Stimulated activated CD4-positive, alpha-beta T cell treated with anti-CD3 and anti-CD28 coated beads, TNF-alpha, amount 100 ng/mL, for 1 hour (primary cell): ENCODE measurements at places on chromosomes 2 and 18.

DNA sequence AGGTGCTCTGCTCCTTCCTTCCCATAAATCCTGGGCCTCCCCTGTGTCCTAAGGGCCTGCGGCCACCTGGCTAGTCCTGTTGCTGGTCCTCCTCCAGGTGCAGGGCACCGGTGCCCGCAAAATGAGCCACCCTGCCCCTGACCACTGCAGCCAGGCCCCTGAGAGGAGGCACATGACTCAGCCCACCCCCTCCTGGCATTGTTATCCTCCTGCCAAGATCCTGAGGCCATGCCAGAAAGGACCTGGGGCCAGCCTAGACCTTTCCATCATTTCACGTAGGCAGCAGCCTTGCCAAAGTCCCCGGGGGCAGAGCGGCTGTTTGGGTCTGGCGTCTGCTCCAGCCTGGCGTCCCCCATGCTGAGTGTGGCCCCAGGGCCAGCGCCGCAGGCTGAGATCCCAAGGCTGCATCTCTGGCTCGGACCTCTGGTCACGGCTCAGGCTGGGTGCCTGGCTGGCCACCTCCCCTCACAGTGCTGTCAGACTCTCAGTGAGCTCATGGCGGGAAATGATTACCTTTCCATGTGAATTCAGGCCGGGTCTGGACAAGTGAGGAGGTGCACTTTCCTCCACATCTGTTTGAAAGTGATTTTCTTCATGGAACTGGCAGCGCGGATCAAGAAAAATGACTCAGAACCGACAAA lies 81.0 kb downstream of the NDUFA10 start:
- no peak for DNase-seq

- DNase-seq = no peak
Measured at GRCh38 chr2:54524226-54524991, 68.3 kb downstream of the SPTBN1 start.

GRCh38 chr2:128301501-128301966 lies 17.1 kb downstream of the HS6ST1 start:
- no peak for DNase-seq

DNA sequence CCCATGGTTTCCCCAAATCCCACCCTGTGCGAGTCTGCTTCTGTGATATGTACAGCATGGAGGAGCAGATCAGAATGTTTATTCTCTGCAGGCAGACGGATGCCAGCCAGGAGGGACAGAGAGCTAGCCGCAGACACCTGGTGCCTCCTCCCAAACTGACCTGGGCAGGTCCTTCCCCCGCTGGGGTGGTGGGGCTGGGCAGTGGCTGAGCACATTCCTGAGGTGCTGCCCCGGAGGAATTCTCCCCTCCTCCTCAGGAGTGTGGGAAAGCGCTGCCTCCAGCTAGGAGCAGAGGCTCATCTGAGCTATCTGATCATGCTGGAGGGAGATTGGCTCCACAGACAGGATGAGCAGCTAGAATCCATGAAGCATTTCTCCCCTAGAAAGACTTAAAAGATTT lies 21.7 kb downstream of the C2orf92 start:
- no peak for DNase-seq

DNA sequence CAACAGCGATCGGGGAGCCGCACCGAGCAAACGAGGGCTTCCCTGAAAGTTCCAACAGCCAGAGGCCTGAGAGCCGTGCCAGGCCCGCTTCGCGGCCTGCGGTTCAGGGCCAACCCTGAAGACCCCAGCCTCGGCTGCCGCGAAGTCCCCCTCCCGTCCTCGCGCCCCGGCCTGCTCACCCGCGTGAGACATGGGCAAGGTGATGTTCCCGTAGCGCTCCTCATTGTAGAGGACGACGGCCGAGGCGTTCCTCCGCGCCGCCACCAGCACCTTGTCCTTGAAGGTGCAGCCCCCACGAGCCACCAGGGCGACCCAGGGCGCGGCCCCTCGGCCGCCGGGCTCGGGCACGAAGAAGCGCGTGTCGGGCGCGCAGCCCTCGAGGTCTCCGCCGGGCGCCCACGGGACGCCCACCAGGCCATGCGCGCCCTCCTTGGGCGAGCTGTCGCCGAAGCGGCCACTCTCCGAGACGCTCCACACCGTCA lies 510 bp downstream of the RNF149 start:
- no peak for DNase-seq
